ENCODE measurements at places on chromosomes 13 and 19. TPM values are rescaled to one million over a fixed set of nuclear protein-coding genes. Genes with fewer than 3 reads are reported as not detected.

Gene CYP4F22
- polyA plus RNA-seq, result not detected

GRCh38 chr13:28826368-28826767 lies 6.2 kb downstream of the MTUS2 start:
- no peak for DNase-seq

GRCh38 chr13:24074678-24075077 lies 85.8 kb upstream of the SPATA13 start:
- no peak for DNase-seq

DNA sequence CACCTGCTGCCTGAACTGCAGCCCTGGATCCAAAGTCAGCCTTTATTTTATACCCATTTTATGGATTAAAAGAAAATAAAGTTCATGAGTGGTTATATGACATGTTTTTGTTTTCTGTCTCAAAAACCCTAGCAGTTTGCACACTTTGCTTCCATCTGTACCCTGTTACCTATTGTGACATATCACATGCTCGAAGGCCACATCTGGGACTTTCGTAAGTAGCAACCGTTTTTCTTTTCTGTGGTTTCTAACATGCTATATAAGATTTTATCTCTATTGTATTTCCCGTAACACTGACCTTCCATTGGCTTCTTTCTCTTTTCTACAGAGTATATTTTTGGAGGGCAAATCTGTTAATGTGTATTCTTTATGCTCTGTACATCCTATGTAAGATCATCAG lies 1007.2 kb downstream of the PCDH9 start:
- DNase-seq, result no peak

DNA sequence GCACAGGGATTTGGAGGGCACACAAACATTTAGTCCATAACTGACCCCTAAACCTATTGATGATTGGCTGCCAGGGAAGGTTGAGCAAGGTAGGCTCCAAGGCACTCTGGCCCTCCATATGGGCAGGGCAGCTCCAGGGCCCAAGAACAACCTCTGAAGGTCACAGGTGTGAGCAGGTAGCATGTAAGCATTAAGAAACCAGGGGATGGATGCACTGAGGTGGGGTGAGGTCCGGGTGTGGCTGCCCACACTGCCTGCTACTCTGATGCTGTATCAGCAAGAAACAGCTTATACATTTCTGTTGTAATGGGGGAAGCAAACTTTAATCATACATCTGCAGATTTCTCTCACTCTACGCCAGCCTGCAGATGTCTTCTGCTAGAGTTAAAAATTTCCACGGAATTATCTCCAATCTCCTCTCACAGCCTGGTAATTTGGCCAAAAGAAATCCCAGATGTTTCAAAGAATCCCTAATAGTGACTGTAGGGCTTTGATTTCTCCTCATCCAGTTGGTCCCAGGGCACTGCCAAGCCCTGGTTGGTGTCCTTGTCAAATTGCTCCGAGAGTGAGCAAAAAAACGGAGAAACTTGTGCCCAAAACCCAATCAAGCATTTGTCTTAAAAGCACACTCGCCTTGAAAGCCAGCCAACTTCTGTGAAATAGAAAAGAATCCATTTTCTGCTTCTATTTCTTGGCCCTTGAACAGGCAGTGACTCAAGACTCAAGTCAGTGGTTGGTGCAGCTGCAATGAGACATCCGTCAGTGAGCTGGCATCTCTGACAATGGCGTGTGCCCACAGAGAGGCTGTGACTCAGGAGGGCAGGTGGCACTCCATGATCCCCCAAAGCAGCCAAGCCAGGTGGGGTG lies 72.5 kb upstream of the MRI1 start:
- DNase-seq, result no peak

- DNase-seq, result no peak
Observed at GRCh38 chr19:40213251-40213829, 4.8 kb downstream of the TTC9B start.

DNA sequence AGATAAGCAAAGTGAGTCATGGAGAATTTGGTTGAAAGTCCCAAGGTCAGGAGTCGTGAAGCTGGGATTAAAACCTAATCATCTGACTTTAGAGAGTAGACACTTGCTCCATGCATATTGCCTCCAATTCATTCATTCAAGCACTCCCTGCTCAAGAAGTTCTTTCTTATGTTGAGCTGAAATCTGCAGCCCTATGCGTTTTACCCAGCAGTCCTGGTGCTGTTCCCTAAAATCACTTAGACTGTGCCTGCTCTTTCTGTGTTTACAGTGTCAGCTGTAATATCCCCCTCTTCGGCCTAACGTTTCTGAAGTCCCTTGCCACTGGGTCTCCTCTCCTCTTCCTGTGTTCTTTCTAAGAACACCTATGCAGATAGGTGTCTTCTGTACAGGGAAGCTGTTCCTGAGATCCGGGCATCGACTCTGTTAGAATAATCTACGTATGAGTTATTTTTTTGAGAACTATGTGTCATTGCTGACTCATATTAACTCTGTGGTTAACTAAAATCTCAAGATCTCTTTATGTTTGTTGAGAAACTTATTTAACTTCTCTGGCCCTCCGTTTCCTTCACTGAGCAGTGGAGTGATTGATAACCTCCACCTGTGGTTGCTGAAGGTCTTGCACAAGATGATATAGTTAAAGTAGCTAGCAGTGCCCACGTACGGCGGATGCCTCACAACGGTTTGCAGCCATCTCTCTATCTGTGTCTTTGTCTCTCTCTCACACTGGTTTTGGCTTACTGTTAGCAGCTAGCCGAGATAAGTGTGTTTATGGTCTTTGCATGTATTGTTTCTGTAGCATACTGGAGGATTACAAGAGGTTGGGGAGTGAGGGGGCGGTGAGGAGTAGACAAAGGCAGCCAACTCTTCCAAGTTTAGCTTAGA lies 4.7 kb downstream of the ALOX5AP start:
- DNase-seq, result peak; percentile 55

- DNase-seq, result peak; percentile 98
Observed at GRCh38 chr19:46634045-46634655, 1.9 kb downstream of the GNG8 start.

DNA sequence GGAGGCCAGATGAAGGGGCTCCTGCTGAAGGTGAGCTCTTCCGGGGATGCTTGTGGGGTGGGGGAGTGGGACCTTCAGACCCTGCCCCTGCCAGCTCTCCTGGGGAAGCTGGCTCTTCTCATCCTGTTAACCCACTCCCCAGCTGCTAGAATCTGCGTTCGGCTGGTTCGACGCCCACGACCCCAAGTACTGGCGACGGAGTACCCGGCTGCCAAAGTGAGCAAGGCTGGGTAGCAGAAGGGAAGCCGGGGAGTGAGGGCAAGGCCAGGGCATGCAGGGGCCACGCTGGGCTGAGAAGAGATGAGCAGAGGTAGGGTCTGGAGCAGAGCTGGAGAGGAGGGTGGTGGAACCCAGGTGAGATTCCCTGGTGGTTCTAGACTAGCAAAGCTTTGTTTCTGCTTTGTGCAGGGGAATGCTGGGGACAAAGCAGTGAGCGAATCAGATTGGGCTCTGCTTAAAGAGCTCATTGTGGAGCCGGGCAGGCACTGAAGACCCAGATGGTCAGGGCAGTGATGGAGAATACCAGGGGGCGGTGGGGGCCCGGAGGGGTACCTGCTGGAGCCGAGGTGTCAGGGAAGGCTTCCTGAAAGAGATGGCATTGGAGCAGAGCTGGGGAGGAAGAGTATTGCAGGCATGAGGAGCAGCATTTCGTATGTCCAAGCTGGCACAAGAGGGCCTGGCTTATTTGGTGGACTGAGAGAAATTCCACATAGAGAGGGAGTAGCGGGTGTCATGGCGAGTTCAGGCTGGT lies 10.3 kb downstream of the KMT2B start:
- DNase-seq, result no peak

Gene GRIN3B
- 0.10 TPM for polyA plus RNA-seq

DNA sequence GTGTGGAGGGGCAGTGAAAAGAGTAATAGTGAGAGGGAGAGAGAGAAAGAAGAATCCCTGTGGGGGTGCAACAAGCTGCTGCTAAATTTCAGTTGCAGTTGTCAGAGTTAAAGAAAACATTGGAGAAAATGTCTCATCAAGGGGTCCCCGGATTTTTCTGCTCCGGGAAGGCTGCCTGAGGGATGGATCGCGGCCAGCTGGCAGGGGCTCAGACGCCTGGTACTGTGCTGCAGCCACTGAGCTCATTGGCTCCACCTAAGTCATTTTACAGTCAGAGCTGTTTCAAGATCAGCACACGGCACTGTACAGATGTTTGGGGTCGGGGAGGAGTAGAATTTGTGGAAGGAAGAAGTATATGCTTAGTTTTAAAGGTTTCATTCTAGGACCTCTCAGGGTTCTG lies 106.2 kb downstream of the SHISA2 start:
- no peak for DNase-seq

DNA sequence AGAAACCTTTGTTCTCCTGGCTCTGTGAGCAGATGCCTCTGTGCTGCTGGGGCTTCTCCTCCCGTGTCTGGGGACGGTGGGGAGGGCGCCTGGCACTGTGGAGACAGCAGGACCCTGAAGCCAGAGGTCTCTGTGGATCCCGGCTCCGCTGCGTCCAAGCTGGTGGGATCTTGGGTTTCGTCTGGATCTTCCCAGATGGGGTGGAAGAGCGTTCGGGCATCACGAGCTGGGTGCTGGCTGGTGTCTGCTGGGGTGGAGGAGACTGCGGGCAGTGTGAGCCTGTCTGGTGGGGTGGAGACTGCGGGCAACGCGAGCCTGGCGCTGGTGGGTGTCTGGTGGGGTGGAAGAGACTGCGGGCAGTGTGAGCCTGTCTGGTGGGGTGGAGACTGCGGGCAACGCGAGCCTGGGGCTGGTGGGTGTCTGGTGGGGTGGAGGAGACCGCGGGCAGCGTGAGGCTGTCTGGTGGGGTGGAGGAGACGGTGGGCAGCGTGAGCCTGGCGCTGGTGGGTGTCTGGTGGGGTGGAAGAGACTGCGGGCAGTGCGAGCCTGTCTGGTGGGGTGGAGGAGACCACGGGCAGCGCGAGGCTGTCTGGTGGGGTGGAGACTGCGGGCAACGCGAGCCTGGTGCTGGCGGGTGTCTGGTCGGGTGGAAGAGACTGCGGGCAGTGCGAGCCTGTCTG lies 5.6 kb downstream of the TEX29 start:
- DNase-seq, result no peak

- peak; percentile 63 for DNase-seq
Observed at GRCh38 chr19:49689133-49690078, at the start of gene ADM5. Gene ADM5 (plus strand): TSS chr19:49689594. CDS start chr19:49689838, 244 bp downstream.

Gene LILRB1
- 172 TPM for polyA plus RNA-seq

GRCh38 chr13:91660076-91660415 lies 261.6 kb downstream of the GPC5 start:
- DNase-seq, result no peak

- no peak for DNase-seq
Observed at GRCh38 chr13:61608138-61608537, 192.5 kb upstream of the PCDH20 start.

- no peak for DNase-seq
Observed at GRCh38 chr13:62489731-62490130, 1074.1 kb upstream of the PCDH20 start.

- DNase-seq, result no peak
Observed at GRCh38 chr19:55308281-55308680, 16.9 kb downstream of the TMEM150B start.

- DNase-seq, result peak; percentile 76
Observed at GRCh38 chr19:898663-899062, 5.4 kb downstream of the RNU6-9 start.

DNA sequence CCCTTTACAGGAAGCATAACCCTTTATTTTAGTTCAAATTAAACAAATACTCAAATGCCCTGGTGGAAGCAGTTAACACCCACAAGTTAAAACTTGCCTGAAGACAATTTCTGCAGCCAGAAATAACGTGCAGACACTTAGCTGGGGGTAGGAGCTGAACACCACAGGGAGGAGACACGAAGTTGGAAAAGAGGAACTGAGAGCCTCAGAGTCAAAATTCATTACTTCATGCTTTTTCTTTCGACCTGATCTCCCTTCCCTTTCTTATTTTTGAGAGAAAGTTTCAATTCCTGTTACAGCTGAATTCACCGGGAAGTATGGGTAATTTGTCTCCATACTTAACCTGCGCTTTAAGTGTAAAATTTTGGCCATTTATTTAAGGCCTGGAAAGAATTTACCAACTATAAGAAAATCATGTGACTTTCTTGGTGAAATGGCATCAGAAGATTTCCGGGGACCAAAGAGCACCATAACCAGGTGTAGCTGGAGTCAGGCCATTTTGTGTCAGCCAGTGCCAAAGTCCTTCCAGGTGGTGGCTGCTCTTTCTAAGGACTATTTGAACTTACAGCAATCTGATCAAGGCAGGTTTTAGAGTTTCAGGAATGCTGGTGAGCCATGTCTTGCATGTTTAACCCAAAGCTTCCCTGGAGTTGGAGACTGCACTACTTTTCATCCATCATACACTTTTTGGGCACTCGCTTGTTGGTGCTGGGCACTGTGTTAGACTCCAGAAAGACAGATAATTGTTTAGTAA lies 46.5 kb upstream of the RCBTB2 start:
- peak; percentile 85 for DNase-seq

Gene ADGRE3
- 0.46 TPM for polyA plus RNA-seq

- peak; percentile 7 for DNase-seq
Observed at GRCh38 chr19:36686365-36687213, 823 bp upstream of the ZNF567 start.

GRCh38 chr19:47623921-47624391 lies 15.0 kb downstream of the BICRA start:
- DNase-seq, result no peak

DNA sequence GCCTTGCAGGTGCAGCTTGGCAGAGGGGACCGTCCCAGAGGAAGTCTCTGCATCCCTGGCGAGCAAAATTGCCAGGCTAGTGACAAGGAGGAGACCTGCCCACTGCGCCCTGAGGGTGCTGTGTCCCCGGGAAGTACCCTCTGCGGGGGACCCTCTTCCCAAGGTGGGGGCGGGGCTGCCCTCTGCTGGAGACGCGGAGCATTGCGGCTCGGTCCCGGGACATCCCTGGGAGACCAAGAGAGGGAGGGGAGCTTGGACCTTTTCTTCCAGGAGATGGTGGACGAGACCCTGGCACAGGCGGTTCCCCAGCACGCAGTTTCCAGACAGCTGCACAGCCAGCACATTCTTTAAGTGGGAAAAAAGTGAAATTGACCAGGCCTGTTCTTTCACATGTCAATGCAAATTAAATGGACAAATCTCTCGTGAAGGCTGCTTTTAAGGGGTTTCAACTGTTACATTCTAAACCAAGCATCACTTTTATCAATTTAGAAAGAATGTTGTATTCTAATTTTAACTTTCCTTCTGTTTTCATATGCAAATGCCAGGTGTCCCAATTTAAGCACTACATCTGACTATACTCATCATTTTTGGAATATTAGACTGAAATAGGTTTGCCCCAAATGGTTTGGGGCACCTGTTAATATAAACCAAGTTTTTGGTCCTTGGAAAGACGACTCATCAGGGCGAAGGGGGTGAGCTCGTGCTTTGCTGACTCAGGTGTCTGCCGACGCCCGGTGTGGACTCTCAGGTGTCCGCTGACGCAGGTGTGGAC lies 60.7 kb downstream of the MCF2L start:
- peak; percentile 48 for DNase-seq

- DNase-seq, result no peak
Observed at GRCh38 chr13:40534456-40534855, 132.0 kb downstream of the FOXO1 start.

Gene PGPEP1
- 20.9 TPM for polyA plus RNA-seq

DNA sequence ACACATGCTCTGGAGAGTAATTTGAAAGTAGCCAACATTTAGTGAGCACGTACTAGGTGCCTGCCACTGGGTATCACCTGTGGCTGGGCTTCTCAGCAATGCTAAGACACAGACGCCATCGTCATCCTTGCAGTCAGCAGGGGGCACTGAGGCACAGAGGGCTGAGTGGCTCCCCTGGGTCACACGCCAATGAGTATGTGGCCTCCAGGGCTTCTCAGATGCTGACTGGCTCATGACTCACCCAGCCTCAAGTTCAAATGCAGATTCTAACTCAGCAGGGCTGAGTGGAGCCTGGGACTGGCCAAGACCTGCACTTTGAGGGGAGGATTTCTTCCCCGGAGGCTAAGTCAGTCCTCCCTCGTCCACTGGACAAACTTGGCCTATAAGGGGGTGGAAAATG lies 115.1 kb upstream of the CACNA1A start:
- DNase-seq, result no peak

- DNase-seq, result peak; percentile 53
Observed at GRCh38 chr19:35736913-35737886, 5.1 kb downstream of the IGFLR1 start.
